ENCODE measurements at places on chromosomes 7 and 10.

GRCh38 chr7:3356173-3356572 is 55.1 kb downstream of the SDK1 start:
- no peak for DNase-seq

GRCh38 chr7:75983471-75984129 is 10.8 kb downstream of the TMEM120A start:
- no peak for DNase-seq

DNA sequence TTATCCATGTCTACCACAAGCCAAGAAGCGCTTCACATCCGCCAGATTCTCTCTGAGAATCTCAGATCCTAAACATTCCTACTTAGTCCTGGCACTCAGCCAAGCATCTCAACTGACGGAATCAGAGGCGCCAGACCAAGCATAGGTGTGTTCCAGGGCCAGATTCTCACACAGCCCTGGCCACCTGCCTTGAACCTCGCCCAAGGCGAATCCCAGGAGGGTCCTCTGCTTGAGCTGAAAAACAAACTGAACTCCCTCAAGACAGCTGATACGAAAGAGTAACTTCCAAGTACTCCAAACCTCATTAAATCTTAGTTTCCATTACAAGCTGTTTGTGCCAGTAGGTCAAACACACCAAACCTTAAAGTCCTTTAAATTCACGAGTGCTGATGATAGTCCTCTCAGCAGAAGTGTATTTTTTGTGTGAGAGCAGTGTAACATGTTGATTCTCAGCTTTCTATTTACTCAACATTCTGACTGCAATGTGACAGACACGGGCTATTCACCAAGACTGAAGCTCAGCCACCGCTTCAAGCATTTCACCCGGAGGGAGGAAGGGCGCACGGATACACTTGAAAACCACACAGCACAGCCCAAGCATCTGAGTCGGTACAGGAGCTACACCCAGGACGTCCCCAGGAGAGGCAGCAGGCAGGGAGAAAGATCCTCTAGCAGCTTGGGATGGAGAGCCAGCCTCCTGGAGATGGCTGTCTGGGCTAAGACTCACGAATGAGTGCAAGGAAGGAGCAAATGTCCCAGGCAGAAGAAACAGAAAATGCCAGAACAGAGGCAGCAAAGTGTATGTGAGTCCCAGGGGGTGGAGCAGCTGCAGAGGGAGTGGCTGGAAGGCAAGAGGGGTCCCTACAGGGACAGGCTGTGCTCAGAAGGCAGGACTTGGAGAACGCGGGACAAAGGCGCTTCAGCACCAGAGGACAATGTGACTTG is 6.0 kb downstream of the PARD3 start:
- no peak for DNase-seq

DNA sequence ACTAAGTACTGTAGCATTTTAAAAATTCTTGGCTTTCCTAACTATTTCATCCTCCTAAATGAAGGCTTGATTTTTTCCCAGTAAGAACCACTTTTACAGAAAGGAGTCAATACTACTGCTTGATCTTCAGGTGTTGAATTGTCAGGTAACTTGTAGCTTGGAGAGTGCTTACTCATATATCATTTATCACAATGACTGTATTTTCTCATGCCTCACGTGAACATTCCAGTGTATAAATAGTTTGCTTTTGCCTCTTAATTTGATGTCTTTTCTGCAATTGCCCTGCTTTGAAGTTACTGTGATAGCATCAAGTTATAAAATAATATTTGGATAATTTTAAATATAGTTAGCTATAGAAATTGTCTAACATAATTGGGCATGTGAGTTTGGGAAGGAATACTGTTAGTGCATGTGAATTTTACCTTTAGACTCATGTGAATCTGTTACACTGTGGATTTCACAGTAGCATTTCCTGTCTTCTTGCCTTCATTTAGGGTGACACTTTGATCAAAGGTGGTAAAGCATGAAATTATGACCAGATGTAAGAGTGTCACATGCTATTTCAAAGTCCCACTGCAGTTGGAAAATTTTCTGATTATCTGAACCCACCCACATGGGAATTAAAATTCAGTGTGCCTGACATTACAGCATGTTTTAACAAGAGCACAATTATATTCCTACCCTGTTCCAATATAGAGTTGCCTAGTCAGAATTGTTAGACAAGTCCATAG is 962.8 kb downstream of the DNAJB9 start:
- DNase-seq = no peak

DNA sequence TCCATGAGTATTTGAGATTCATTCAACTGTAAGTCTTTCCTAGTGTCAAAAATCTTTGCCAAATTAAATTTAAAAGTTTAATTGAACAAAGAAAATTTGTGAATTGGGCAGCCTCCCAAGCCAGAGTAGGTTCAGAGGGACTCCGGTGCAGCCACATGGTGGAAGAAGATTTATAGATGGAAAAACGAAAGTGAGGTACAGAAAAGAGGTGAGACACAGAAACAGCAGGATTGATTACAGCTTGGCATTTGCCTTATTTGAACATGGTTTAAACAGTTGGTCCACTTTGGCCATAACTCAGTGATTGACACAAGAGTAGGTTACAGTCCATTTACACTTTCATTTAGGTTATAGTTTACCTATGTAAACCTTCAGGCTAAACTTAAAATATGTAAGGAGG is 465.8 kb downstream of the ARL4A start:
- no peak for DNase-seq

DNA sequence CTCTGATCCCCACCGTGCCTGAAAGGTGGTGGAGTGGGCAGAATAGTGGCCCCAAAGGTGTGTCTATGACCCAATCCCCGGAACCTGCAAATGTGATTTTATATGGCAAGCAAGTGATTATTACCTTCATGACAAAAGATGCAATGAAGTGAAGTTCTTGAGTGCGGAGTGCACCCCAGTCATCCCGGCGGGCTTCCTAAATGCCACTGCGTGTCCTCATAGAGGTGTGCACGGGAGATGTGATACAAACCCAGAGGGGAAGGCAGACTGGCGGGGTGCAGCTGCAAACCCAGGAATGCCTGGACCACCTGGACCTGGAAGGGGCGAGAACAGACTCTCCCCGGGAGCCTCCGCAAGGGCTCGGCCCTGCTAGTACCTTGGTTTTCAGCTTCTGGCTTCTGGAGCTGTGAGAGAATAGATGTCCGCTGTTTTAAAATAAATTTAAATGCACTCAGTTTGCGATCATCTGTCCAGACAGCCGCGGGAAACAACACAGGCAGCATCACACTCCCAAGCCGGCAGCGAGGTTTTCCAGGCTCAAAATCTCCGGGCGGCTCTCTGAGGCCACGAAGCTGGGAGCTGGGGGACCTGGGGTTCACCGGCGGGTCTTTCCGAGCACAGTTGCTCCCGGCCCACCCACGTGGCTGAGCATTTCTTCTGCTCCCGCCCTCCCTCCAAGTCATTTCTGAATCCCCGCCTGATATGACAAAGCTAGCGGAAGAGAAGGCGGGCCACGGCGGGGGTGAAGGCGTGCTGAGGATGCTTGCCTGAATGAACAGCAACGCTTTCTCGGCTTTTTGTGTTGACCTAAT is 50.4 kb upstream of the EBF3 start:
- DNase-seq = no peak
